ENCODE measurements at places on chromosomes 5 and 9. TPM values are rescaled to one million over a fixed set of nuclear protein-coding genes. Genes with fewer than 3 reads are reported as not detected.

The PRLR gene
- total RNA-seq, result 0.54 TPM

The PCDHGA1 gene
- total RNA-seq, result not detected

The SPOCK1 gene
- total RNA-seq, result 14.0 TPM

The LRRC8A gene
- total RNA-seq, result 39.1 TPM

The CDH6 gene
- total RNA-seq, result 2.7 TPM

GRCh38 chr5:139110526-139111168 is 87.5 kb downstream of the SIL1 start:
- no peak overlapping the region for H3K4me3 ChIP-seq
- no peaks in the 10 kb centered on the region for H3K27me3 ChIP-seq
- no peaks in the 10 kb centered on the region for H3K36me3 ChIP-seq
- no peak for DNase-seq
- H3K27ac ChIP-seq, result no peak overlapping the region
- H3K4me1 ChIP-seq, result no peaks in the 10 kb centered on the region

DNA sequence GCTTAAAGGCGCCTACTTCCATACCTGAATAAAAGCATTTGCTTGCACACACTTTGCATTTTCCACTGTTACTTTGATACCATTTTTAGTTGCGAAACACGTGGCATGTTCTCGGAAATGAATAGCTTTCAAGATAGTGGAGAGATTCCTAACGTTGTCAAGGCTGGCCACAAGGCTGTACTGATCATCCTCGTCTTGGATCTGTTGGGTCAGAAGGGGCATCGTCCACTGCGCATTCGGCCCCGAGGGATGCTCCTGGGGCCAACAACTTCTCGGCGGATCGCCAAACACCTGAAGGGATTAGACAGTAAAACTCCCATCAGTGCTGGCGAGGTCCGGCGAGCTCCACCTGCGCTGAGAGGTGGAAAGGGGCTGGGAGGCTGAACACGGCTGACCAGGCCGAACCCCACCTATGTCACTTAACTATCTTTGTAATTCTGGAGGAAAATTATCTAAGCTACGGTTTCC is 599 bp downstream of the RAD1 start:
- peak overlapping the region; percentile 91 for H3K27ac ChIP-seq
- peak overlapping the region; percentile 95 for H3K4me3 ChIP-seq
- no peaks in the 10 kb centered on the region for H3K27me3 ChIP-seq
- peak; percentile 86 for DNase-seq
- peaks cover 20% of the 10 kb centered on the region for H3K36me3 ChIP-seq

DNA sequence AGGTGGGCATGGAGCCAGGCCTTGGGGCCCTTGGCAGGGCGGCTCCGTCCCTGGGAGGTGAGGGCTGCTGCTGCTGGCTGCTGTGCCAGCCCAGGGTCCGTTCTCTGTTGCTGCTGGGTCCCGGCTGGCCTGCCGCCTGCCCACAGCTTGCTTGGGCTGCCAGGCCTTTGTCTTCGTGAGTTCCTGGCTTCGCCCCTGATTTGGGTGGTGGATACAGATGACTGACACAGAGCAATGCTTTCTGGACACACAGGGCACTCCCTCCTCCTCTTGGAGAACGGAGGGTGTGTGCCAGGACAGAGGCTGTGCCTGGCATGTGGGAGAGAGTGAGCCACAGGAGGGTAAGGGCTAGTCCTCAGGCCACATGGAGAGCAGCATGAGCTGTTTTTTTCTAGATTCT is 166.1 kb downstream of the MACROH2A1 start:
- H3K27me3 ChIP-seq, result no peaks in the 10 kb centered on the region
- peak; percentile 54 for DNase-seq
- no peak overlapping the region for H3K27ac ChIP-seq
- no peaks in the 10 kb centered on the region for H3K4me1 ChIP-seq
- no peaks in the 10 kb centered on the region for H3K36me3 ChIP-seq
- H3K4me3 ChIP-seq, result no peak overlapping the region

DNA sequence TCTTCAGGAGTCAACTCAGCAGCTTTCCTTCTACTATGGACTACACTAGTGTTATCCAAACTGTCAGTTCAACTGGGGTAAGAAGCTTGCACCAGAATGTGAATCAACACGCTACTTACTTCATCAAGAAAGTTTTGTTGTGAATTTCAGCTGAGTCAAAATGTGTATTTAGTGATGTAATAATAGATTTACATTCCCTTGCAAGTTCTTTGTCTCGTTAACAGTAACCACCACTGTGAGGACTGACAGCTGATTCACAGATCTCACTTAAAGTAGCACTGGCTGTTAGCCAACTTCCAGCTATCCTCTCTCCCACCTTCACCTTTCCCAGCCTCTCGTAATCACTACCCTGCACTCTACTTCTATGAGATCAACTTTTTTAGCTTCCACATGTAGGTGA is 445.3 kb downstream of the NTRK2 start:
- H3K36me3 ChIP-seq, result no peaks in the 10 kb centered on the region
- DNase-seq, result no peak
- no peaks in the 10 kb centered on the region for H3K4me1 ChIP-seq

DNA sequence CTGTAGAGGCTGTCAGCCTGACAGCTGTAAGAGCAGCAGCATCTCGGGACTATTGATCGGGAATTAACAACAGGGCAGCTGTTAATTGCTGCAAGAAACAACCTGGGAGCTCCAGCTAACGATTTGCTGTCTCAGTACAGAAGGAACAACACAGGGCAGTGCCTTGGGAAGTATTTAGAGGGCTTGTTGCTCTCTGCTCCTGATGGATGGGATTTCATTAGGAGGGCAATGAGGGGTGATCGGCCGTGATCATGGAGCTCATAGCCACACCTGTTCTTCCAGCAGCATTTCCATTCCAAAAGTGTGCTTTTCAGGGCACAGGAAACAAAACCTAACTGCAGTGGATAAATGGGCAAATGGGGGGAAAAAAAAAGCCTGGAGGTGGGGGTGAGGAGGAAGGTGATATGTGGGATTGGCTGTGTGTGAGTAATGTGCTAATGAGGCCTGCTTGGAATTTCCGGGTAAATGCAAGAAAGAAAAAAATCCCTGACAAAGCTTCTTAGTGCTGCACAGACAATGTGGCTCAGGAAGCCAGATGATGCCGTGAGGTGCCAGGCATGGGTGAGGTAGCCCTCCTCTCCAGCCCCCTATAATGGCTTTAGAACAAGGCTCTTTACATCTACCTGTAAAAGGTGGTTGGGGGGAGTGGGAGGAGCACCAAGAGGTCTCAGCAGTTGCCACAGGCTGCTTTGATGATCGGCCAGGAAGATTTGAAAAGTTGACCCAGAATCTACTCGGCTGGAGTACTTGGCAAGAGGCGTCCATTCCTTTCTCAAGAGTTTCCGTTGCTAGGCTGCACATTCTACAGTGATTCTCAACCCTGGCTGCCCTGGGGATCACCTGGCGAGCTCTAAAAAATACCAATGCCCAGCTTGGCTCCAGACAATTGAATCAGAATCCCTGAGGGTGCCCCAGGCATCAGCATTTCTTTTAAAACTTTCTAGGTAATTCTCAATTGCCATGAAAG is 139.5 kb upstream of the KLF9 start:
- H3K4me3 ChIP-seq, result no peak overlapping the region
- DNase-seq, result no peak
- H3K4me1 ChIP-seq, result peaks cover 26% of the 10 kb centered on the region
- no peak overlapping the region for H3K27ac ChIP-seq
- H3K27me3 ChIP-seq, result no peaks in the 10 kb centered on the region

DNA sequence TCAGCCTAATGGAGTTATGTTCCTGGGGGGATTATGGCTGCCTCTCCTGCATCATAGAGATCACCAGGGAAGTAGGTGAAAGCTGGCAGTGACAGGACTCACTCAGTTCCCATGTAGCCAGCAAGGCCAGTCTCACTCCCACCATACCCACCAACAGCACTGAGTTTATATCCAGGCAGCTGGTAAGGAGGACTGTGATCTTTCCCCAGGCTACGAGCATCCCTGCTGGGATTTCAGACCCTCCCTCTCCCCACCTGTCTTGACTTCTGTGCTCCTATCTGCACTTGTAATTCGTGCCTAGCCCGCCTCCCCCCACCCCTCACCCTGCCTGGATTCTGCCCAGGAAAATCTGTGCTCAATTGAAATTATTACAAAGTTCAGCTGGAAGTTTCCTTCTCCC is 499.1 kb upstream of the NUDT12 start:
- H3K4me1 ChIP-seq, result no peaks in the 10 kb centered on the region
- H3K36me3 ChIP-seq, result no peaks in the 10 kb centered on the region
- no peak overlapping the region for H3K4me3 ChIP-seq
- no peaks in the 10 kb centered on the region for H3K27me3 ChIP-seq
- no peak for DNase-seq

DNA sequence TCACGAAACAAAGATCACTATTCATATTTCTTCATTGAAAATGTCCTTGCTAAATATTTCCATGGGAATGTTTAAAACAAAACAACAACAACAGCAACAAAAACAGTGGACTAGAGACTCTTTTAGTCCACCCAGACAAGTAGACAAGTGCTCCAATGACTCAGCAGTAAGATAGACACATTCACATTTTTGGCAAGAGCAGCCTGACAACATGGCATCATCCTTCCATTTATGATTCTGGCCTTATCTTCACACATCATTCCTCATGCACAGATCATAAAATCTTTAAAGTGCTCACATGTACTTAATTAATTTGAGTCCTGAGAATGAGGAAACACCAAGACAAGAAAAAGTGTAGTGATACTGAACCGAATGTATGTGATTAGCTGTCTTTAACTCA is 132.6 kb upstream of the PDE4D start:
- H3K27me3 ChIP-seq, result no peaks in the 10 kb centered on the region
- H3K36me3 ChIP-seq, result no peaks in the 10 kb centered on the region

DNA sequence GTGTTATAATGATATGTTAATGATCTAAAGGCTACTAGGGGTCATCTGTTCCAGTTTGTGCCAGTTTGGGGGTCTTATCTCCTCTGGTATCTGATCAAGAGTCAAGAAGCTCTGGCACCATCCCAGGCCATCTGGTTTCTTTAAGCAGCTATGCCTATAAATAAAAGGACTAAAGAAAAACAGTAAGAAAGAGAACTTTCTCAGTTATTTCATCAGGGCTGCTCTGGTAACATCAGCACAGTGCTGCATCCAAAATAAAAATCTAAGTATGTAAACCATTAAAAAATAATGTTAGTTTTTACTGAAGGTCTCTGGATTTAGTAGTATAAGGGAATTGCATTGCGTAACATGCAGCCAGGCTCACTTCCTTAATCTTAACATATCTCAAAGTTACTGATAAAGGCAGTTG is 185.0 kb downstream of the NR2F1-AS1 start:
- H3K27me3 ChIP-seq, result no peaks in the 10 kb centered on the region
- H3K36me3 ChIP-seq, result no peaks in the 10 kb centered on the region
- DNase-seq, result no peak
- H3K4me1 ChIP-seq, result no peaks in the 10 kb centered on the region
